Bronchial smooth muscle cell (primary cell): ENCODE measurements at places on chromosomes 11 and 22. TPM values are rescaled to one million over a fixed set of nuclear protein-coding genes. Genes with fewer than 3 reads are reported as not detected.

TOM1 gene
- 24.7 and 33.0 TPM in 2 replicates for total RNA-seq

PLAAT5 gene
- 0.52 TPM in 1 of 2 replicates, not detected in the other for total RNA-seq

ZNF408 gene
- 5.0 and 6.2 TPM in 2 replicates for total RNA-seq

MS4A1 gene
- total RNA-seq = not detected in 2 replicates

LDHAL6A gene
- total RNA-seq = not detected in 2 replicates

UBQLN3 gene
- 0.09 and 0.16 TPM in 2 replicates for total RNA-seq

MS4A6E gene
- not detected in 2 replicates for total RNA-seq
